Head of caudate nucleus (tissue), 42 donors: ENCODE measurements at places on chromosomes 3 and 15.

DNA sequence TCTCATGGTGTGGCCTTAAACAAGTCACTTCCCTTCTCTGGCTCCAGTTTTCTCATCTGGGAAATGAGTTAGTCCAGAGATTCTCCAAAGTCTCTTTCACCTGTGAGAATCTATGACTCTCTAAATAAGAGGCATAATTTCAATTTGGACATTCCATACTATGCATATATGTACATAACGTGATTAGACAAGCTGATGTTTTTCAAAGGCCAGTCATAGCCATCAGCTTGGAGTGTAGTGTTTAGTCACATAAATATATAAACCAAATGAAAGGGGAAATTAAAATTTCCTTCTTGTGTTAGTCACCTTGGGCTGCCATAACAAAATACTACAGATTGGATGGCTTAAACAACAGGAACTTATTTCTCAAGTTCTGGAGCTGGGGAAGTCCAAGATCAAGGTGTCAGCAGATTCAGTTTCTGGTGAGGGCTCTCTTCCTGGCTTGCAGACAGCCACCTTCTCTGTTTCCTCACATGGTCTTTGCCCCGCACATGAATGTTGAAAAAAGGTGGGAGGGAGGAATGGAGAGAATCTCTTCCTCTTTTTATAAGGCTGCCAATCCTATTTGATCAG is 19.4 kb downstream of the TMEM41A start:
- no peak for DNase-seq

DNA sequence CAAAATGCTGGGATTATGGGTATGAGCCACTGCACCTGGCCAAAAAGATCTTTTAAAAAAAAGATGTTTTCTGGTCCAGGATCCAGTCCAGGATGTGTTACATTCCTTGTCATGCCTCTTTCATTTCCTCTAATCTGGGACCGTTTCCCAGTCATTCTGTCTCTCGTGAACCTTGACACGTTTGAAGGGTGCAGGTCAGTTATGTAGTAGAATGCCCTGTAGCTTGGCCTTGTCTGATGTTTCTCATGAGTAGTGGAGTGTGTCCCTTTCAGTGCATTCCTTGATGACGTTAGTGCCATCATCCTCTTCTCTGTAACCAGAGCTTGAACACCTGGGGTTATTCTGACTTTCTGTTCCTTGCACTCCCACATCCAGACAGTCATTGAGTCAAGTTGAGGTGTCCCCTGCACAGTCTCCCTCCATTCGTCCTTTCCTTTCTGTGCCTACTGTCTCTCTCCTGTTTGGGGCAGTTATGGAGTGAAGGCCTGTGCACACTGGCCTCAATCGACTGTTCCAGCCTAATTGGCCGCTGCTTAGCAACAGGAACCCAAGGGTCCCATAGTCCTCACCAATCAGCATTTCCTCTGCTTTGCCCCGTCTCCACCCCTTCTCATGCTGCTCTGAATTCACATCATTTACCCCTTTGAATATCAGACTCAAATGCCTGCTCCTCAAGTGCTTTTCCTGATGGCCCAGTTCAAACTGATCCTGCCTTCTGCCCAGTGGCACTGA is 5.5 kb downstream of the FAM81A start:
- no peak for DNase-seq

GRCh38 chr3:14147066-14147435 is 22.2 kb downstream of the TMEM43 start:
- no peak for DNase-seq

GRCh38 chr15:49247556-49248110 is 77.6 kb downstream of the GALK2 start:
- DNase-seq = no peak

DNA sequence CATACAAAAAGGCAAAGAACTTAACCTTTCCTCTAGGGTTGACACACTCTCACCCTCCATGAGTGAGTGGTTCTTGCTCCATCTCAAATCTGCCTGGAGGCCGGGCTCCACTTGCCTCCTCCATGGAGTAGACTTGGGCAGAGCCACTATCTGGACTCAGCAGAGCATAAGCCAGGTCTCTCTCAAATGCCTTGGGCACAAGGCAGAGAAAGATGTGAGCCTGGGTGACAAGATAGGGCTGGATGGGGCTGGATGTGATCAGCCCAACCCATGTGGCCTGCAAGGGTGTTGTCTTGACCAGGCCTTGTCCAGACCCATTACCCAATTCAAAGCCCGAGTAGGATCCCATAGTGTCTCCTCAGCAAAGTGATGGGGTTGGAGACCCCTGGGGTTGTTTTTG is 4.2 kb upstream of the RPL29 start:
- DNase-seq = no peak

DNA sequence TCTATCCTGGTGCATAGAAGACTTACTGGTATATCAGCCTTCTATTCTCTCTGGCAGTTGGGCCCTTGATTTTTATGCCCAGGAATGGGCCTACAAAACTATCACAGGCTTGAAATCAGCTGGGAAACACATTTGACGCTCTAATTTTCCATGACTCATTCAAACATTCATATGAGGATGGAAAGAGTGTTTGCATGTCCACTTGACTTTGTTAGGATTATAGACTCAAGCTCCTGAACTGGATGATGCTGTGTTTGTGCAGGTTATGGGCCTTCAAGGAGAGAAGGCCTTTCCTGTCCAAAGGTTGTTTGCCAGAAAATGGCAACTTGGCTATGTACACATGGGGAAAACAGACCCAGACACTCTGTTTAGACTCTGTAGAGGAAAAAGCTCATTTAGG is 219.9 kb downstream of the GAP43 start:
- DNase-seq = no peak

GRCh38 chr3:149621218-149622005 is 36.4 kb downstream of the WWTR1 start:
- DNase-seq = no peak

GRCh38 chr3:185851046-185851445 is 26.2 kb upstream of the IGF2BP2 start:
- no peak for DNase-seq
